Thymus (tissue), 14 donors: ENCODE measurements at places on chromosomes 12 and 14. TPM values are rescaled to one million over a fixed set of nuclear protein-coding genes. Genes with fewer than 3 reads are reported as not detected.

DNA sequence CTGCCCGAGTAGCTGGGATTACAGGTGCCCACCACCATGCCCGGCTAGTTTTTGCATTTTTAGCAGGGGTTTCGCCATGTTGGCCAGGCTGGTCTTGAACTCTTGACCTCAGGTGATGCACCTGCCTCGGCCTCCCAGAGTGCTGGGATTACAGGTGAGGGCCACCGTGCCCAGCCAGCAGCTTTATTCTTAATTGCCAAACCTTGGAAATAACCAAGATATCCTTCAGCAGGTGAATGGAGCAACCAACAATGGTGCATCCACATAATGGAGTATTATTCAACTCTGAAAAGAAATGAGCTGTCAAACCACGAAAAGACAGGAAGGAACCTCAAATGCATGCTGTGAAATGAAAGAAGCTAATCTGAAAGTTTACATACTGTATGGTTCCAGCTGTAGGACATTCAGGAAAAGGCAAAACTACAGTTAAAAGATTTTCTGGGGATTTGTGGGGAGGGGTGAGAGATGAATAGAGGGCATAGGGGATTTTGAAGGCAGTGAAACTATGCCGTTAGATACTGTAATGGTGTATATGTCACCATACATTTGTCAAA is 118.8 kb upstream of the CCND2 start:
- no peaks in the 10 kb centered on the region for H3K27me3 ChIP-seq
- no peaks in the 10 kb centered on the region for H3K36me3 ChIP-seq
- H3K4me1 ChIP-seq: peaks cover 5% of the 10 kb centered on the region
- H3K4me3 ChIP-seq: no peak overlapping the region

- peaks cover 95% of the 10 kb centered on the region for H3K27me3 ChIP-seq
- no peaks in the 10 kb centered on the region for H3K4me1 ChIP-seq
- no peak overlapping the region for H3K4me3 ChIP-seq
- DNase-seq: no peak
- H3K27ac ChIP-seq: no peak overlapping the region
- H3K36me3 ChIP-seq: no peaks in the 10 kb centered on the region
These were observed 8.7 kb upstream of the SMUG1 start for GRCh38 chr12:54197431-54197909.

- no peaks in the 10 kb centered on the region for H3K4me1 ChIP-seq
- H3K27me3 ChIP-seq: no peaks in the 10 kb centered on the region
- H3K4me3 ChIP-seq: no peak overlapping the region
- no peak overlapping the region for H3K27ac ChIP-seq
These were observed 1392.4 kb upstream of the TMEM132C start for GRCh38 chr12:126874427-126875026.

DNA sequence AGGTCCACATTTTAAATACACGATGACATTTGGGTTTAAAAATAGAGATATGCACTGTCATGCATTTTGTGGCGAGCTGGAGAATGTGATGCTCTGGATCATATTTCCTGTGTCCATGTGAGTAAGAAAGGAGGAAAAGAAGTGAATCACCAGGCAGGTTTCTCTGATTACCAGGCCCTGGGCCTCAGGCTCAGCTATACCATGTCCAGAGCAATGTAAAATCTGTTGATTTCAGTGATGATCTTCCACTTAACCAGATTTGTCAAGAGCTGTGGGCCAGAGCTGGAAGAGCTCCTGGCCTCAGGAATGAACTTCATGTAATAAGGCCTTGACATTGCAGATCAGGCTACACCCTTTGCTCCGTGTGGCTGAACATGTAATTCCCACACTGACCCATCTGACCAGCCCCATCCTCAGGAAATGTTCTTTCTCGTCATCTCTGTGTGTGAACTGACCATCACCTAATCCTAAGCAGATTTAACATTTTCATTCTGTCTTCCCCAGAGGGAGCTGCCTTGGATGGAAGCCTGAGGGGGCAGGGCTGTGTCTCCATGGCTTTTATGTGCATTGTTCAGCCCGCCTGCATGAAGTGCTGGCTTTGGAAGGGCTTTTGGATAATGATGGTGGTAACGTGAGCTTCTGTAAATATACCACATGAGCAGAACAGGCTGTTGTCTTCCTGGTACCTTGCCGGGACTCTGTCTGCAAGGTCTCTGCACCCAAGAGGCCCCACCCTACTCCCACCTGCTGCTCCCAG is 54.5 kb downstream of the CRACR2A start:
- H3K36me3 ChIP-seq: peaks cover 33% of the 10 kb centered on the region
- H3K27ac ChIP-seq: peak overlapping the region; percentile 41
- H3K27me3 ChIP-seq: no peaks in the 10 kb centered on the region
- no peak for DNase-seq
- no peak overlapping the region for H3K4me3 ChIP-seq

DNA sequence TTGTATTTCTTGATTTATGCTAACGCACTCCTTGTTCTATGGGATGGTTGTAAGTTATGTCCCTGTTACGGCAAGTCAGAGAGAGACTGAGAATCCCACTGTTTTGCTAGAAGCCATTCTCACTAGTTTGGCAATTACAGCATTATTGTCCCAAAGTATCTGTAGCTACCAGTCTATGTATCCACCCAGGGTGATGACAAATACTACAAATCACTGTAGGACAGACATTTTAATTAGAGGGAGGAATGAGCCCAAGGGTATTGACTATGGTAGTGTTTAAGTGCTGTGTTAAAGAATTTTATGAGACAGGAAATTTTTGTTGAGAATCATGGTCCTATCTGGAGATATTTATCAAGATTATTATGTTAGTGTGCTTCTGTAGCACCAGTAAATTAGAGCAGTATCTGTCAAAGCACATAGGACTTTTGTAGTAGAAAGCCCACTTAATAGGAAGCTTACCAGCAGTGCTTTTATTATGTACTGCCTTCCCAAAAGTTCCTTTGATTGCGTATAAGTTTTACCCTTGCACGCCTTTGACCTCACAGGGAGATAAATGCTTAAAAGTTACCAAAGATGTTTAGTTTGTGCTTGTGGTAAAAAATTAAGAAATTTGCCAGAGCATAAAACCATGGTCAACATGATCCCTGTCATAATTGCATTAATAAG is 10.7 kb downstream of the PRKCH start:
- DNase-seq: no peak
- no peak overlapping the region for H3K27ac ChIP-seq
- H3K36me3 ChIP-seq: peaks cover 12% of the 10 kb centered on the region
- H3K4me3 ChIP-seq: no peak overlapping the region

- no peak for DNase-seq
- no peak overlapping the region for H3K27ac ChIP-seq
- no peaks in the 10 kb centered on the region for H3K4me1 ChIP-seq
- no peaks in the 10 kb centered on the region for H3K27me3 ChIP-seq
These were observed 11.1 kb upstream of the NPFF start for GRCh38 chr12:53518381-53518780.

DNA sequence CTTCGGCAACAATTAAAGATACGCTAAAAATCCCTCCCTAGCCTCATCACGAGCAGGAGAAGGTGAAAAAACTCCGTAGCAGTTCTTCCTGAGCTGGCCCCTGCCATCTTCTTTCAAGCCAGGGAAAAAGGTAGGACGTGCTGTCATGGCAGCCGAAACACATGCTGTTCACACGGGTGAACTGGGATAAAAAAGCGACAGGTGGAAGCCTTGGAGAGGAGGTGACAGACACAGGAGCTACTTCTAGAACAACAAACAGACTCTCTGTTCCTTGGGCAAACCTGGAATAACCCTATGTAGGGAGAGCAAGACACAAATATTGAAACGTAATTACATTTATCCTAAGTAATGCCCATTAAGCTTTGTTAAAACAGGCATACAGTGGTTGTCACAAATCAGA is 81.3 kb downstream of the KCNK10 start:
- DNase-seq: no peak
- no peak overlapping the region for H3K4me3 ChIP-seq
- H3K4me1 ChIP-seq: no peaks in the 10 kb centered on the region
- no peak overlapping the region for H3K27ac ChIP-seq
- no peaks in the 10 kb centered on the region for H3K27me3 ChIP-seq

GRCh38 chr14:95054346-95055280 is 102.7 kb downstream of the DICER1 start:
- no peaks in the 10 kb centered on the region for H3K36me3 ChIP-seq
- no peak for DNase-seq
- H3K27ac ChIP-seq: no peak overlapping the region
- no peaks in the 10 kb centered on the region for H3K27me3 ChIP-seq
- H3K4me3 ChIP-seq: no peak overlapping the region

GRCh38 chr12:12992418-12993130 is 7.5 kb downstream of the HEBP1 start:
- peaks cover 4% of the 10 kb centered on the region for H3K36me3 ChIP-seq
- no peak for DNase-seq
- no peaks in the 10 kb centered on the region for H3K4me1 ChIP-seq
- no peak overlapping the region for H3K4me3 ChIP-seq

DNA sequence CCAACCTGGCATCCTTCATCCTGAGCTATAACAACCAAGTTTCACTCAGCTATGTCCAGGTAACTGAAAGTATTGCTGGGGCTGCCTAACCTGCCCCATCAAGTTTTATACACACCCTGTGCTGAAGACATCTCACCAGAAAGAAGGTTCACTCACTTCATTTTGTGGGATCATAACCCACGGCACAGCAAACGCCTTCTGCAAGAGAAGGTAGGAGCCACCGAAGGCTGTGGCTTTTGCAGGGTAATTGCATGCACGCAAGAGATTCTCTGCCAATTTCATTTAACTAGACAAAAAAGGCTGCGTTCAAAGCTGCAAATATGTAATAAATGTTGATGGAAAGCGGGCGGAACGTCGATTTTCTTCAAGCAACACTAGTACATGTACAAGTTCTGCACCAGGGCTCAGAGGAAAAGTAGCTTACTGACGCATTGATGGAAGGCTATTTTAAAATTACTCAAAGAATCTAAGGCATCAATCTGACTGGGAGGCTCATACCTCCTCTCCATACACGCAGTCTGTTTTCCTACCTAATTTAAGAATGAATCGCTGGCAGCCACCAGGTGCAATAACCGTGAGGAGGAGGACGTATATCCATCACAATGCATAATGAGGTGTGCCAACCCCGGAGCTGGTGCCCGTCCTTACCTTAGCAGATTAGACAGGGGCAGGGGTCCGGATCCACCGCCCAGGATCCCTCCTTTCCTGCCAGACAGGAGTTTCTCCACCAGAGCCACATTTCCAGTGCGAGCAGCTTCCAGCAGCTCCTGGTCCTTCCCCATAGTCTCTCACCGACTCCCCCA is 1.1 kb downstream of the ANKS1B start:
- peaks cover 29% of the 10 kb centered on the region for H3K27me3 ChIP-seq
- peaks cover 6% of the 10 kb centered on the region for H3K4me1 ChIP-seq
- no peak for DNase-seq
- no peaks in the 10 kb centered on the region for H3K36me3 ChIP-seq

GRCh38 chr12:106878804-106879203 is 76.9 kb upstream of the TMEM263 start:
- DNase-seq: no peak
- H3K36me3 ChIP-seq: peaks cover 44% of the 10 kb centered on the region
- no peak overlapping the region for H3K27ac ChIP-seq
- H3K27me3 ChIP-seq: no peaks in the 10 kb centered on the region
- H3K4me1 ChIP-seq: no peaks in the 10 kb centered on the region
- H3K4me3 ChIP-seq: no peak overlapping the region

DNA sequence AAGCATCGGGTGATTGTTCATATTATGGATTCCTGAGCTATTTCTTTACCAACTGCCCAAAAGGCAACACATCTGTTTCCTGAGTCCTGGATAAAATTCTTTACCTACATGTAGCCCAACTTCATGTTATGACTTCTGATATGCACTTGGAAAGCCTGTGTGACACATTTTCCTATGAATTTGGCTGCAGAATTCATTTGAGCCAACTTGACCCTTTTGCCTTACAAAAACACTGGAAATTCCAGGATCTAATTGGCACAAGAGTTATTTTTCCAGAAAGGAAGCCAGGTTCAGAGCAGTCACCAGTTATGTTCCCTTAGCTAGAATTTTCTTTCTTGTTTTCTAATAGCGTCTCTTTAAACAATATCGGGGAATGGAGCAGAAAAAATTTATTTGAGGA is 202.5 kb upstream of the LRIG3 start:
- H3K27ac ChIP-seq: no peak overlapping the region
- no peak for DNase-seq
- H3K4me1 ChIP-seq: no peaks in the 10 kb centered on the region
- no peak overlapping the region for H3K4me3 ChIP-seq

DNA sequence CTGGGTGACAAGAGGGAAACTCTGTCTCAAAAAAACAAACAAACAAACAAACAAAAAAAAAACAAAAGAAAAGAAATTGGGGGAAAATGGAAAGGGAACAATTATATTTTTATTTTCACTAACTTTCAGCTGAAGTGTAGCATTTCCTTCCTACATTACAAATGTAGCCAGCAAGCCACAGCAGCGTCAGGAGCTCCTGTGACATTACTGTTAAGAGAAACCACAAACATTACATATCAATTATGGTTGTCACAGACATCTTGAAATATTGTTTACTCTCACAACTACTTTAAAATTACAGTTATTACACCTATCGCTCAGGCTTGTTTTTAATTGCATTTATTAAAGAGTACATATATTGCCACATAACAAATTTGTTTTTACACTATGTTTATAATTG is 49.8 kb upstream of the SLC24A4 start:
- DNase-seq: no peak
- no peaks in the 10 kb centered on the region for H3K36me3 ChIP-seq
- H3K27me3 ChIP-seq: no peaks in the 10 kb centered on the region
- no peak overlapping the region for H3K4me3 ChIP-seq
- H3K4me1 ChIP-seq: no peaks in the 10 kb centered on the region
- no peak overlapping the region for H3K27ac ChIP-seq

Gene PRB2
- 0.94 TPM for polyA plus RNA-seq

Gene TRPV4
- polyA plus RNA-seq: 0.59 TPM

Gene SLC35F4
- not detected for polyA plus RNA-seq

Gene NUDT4
- 42.3 TPM for polyA plus RNA-seq

Gene EML5
- 0.57 TPM for polyA plus RNA-seq

Gene PMEL
- polyA plus RNA-seq: 0.94 TPM

Gene ASPG
- 5.5 TPM for polyA plus RNA-seq

Gene GZMH
- 3.1 TPM for polyA plus RNA-seq
